Effector memory CD8-positive, alpha-beta T cell (primary cell): ENCODE measurements at places on chromosomes 16 and 17.

- DNase-seq: no peak
Measured at GRCh38 chr17:81960130-81960958, 643 bp downstream of the NOTUM start.

DNA sequence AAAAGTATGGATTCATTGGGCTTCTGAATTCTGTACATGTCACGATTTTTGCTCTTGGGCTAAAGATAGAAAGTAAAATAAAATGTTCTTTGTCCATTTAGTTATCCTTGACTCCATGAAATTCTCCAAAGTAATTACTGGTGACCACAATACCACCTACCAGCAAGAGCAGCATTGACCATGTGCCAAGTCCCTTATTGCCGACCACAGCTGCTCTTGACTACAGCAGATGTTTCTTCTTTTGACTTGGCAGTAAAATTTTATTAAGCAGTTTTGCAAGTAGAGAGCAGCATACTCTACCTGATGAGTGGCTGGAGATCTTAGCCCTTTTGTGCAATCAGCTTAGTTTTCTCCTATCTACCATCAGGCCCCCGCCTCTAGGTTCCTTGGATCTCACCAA, 152.2 kb upstream of the TBX2 start:
- DNase-seq: no peak

DNA sequence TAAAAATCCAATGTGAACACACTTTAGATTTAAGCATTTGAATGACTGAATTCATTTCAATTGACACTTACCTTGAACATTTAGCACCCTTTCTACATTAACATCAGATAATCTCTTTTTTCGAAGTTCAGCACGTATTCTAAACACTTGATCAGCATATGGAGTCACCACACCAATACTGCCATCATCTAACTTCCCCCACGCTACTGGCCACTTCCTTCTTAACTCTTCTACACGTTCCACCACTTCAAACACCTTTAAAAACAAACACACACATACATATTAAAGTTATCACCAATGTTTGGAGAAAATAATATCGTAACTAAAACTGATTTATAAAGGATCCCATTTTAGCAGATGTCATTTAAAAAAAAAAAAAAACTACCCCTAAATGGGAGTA, 93.5 kb downstream of the CACNG1 start:
- DNase-seq: no peak

- DNase-seq: no peak
Measured at GRCh38 chr16:22171953-22172352, 9.6 kb downstream of the SDR42E2 start.

DNA sequence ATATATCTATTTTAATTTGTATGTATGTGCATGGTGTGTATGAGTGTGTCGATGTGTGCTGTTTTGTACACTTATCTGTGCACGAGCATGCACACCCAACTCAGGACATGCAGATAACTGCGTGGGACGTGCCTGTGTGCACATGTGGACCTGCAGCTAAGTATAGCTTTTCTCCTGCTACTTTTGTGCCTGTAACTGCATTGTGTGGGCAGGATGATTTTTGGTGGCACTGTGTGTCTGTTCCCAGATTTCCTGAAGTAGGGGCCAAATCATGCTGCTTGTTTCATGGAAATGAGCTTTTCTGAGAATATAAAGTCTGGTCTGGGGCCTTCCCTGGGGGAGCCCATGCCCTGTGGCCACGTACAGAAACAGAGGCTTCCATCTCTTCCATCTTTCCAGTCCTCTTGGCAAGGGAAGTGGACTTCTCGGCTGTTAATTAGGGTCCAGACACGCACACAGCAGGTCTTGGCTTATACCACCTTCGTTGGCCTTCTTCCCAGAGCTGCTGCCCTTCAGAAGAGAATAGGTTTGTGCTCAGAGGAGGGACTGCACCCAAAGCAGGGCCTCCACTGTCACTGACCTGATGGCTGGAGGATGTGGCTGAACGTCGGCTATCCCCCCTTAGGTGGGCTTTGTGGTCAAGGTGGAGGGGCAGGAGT, 30.2 kb downstream of the SPNS3 start:
- no peak for DNase-seq

DNA sequence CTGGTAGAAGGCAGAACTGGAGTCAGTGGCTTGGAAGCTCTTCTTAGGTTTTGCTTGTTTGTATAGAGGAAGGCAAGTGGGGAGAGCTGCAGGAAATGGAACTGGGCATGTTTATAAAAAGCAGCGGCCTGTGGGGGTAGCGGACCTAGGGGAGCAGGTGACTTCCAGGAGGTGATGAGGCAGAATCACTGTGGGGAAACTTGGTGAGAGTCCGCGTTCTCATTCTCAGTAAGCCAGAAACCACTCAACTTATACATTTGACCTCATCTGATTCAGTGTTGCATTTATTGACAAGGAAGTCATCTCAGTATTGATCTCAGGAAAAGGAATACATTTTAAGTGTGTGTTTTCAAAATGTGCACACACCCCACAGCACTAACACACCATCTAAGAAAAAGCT, 299.8 kb downstream of the CNTNAP4 start:
- no peak for DNase-seq

- DNase-seq: peak; percentile 3
Measured at GRCh38 chr17:74089869-74090464, 113.5 kb upstream of the RPL38 start.
